ENCODE measurements at places on chromosomes 12 and 14. TPM values are rescaled to one million over a fixed set of nuclear protein-coding genes. Genes with fewer than 3 reads are reported as not detected.

DNA sequence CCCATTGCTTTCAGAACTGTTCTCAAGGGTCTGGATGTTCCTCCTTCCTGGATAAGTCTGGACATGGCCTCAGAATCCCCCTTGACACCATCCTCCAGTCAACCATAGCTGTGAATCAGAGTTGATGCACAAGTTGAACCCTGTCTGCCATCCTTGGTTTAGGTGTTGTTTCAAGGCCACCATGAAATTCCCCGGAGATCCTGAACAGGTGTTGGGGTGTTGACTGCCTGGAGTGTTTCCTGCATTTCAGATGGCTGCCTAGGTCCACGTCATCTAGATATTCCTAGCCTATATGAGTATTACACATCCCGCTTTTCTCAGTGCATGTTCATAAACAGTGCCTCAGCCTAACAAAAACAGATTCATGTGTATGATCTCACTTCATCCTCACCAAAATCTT lies 86.7 kb upstream of the PWP1 start:
- no peak for DNase-seq

DNA sequence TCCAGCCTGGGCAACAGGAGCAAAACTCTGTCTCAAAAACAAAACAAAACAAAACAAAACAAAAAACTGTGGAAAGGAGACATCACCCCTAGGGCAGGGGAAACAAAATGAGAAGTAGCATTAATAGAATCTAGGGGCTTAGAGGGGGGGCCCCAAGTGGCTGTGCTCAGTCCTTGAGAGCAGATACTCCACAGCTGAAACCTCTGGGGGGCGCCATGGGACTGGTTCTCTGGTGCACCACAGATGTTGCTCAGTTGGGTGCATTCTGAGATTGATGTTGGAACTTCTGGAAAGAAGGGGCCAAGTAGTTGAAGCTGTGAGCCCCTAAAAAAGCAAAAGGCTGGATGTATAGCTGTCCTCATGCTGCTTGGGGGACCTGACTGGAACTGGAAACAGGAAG lies 11.8 kb upstream of the SYNE2 start:
- no peak for DNase-seq

GRCh38 chr14:102901633-102902032 lies 20.8 kb upstream of the AMN start:
- DNase-seq: no peak

GRCh38 chr12:105272152-105272551 lies 36.2 kb upstream of the APPL2 start:
- DNase-seq: no peak

Gene SMCO2
- not detected for total RNA-seq

Gene JDP2
- total RNA-seq: 38.1 TPM

Gene GPX2
- total RNA-seq: not detected

Gene RNASE4
- total RNA-seq: 20.0 TPM

Gene TSPAN11
- total RNA-seq: 3.8 TPM

Gene SALL2
- total RNA-seq: 6.8 TPM

Gene ITPR2
- total RNA-seq: 25.9 TPM

Gene ASCL1
- not detected for total RNA-seq
